ENCODE measurements at places on chromosomes 1 and 21.

DNA sequence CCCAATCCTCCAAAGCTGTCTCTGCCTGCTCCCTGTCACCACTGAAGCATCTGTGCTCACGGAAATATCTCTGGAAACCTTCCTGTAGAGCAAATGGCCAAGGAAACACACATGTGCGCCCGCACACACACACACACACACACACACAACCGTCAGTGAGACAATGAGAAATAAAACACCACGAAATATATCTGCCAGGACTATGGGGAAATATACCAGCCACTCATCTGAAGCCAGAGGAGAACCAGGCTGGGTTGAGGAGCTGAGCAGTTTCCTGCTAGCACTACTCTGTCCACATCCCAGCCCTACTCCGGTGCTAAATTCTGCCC, 25.1 kb upstream of the PLXNA2 start:
- no peak for DNase-seq

GRCh38 chr1:233815865-233816264, 88.6 kb upstream of the SLC35F3 start:
- DNase-seq: no peak

GRCh38 chr1:234861761-234862160, 251.8 kb upstream of the IRF2BP2 start:
- DNase-seq: no peak

DNA sequence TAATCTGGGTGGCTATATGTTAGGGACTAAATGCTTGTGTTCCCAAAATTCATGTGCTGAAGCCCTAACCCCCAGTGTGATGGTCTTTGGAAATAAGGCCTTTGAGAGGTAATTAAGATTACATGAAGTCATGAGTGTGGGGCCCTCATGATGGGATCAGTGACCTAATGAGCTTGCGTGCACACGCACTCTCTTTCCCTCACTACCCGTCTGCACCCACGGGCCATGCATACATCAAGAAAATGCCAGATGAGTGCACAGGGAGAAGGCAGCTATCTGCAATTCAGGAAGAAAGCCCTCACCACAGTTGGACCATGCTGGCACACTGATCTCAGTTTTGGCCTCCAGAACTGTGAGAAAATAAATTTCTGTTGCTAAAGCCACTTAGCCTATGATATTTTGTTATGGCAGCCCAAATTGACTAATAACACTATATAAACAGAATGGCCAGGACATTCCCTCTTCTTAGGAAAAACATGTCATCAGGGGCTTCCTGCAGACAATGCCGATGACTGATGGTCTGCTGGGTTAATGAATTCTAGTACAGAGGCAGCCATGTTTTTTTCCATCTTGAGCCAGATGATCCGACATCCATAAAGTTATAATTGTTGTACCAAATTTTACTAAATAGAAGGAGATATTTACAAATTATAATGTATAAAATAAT, 18.1 kb upstream of the MYOG start:
- DNase-seq: no peak

All from COLO829 (cell line).